ENCODE measurements at places on chromosomes 12 and 14.

DNA sequence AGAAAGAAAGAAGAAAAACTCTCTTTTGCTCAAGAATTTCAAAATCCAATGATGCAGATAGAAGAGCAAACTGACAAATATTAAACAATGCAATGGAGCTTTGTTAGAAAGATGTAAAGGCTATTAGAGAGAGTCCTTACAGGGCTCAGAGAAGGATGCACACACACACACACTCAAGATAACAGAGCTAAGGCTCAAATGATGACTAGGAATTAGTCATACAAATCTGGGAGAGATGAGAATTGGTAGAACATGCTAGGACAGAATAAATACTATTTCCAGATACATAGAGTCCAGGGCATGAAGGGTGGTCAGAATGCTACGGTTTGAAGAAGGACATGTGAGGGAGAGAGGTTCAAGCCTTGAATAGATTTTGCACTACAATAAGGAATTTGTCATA, 650.1 kb upstream of the MDGA2 start:
- DNase-seq = no peak

DNA sequence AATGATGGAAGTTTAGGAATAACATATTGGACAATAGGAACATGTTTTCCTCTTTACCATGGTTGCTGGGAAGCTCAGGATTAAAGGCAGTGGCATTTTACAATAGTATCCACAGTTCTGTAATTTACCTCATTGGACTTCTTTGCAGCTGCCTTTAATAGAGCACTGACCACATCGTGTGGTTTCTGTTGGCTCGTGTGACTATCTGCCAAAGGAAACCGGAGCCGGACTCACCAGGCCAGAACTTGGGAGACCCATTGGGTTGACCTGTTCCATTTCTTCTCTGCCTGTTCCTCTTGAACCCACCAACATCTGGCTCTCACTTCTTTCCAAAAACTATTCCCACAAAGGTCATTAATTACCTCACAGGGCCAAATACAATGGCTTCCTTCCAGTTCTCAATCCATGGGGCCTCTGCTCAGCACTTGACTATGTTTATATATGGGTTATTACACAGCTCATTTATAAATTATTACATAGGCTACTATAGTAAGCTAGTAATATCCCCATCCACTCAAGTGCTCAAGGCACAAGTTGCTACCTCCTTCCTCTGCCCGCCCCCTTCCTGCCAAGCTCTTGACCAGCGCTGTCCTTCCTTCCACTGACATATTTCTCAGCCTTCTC, 121.5 kb upstream of the VASH1 start:
- no peak for DNase-seq

GRCh38 chr12:62705846-62706245, 229.1 kb downstream of the PPM1H start:
- DNase-seq = no peak

DNA sequence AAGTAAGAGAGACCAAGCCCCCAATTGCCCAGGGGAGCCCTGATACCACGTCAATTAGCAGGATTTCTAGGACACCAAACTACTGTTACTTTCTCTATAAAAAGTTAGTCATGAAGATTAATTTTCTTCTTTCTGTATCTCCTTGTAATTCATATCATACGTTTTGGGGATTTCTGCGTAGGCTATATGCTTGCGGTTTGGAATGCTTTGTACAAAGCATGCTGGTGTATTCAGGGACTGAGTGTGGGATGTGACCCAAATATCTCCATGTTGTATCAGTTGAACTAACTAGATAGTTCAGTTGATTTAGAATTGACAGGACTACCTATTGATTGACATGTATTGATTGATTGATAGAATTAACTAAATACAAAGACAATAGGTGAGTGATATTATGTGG, 7.7 kb downstream of the GPR33 start:
- no peak for DNase-seq

All from memory B cell (primary cell).